CD4-positive, CD25-positive, alpha-beta regulatory T cell (primary cell): ENCODE measurements at places on chromosomes 6 and 20. TPM values are rescaled to one million over a fixed set of nuclear protein-coding genes. Genes with fewer than 3 reads are reported as not detected.
A peak's percentile ranks its signal among the peaks of the same experiment; 100 is the strongest.

- DNase-seq, result no peak
These were observed 258.4 kb upstream of the MARCKS start for GRCh38 chr6:113598786-113599185.

GRCh38 chr20:2108498-2108897, 6.9 kb downstream of the STK35 start:
- no peak for DNase-seq

GRCh38 chr6:84093441-84094435, 60.2 kb downstream of the MRAP2 start:
- no peak for DNase-seq

DNA sequence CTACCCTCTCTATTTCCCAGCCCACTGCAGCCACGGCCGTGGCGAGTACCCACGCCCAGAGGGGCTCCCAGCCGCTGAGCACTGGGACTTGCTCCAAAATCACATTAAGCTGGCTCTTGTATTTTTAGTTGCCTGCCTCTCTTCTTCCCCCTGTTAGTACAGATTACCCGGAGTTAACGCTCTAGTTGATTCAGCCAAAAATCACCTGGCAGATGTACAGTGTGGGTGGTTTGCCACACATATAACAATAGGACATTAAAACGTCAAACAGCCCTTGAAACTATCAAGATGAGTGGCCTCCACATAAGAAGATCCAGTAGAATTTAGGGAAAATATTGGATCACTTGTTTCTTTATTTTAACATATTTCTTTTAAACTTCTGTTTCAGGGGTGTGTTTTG, 268.8 kb upstream of the PRDM1 start:
- DNase-seq, result no peak

DNA sequence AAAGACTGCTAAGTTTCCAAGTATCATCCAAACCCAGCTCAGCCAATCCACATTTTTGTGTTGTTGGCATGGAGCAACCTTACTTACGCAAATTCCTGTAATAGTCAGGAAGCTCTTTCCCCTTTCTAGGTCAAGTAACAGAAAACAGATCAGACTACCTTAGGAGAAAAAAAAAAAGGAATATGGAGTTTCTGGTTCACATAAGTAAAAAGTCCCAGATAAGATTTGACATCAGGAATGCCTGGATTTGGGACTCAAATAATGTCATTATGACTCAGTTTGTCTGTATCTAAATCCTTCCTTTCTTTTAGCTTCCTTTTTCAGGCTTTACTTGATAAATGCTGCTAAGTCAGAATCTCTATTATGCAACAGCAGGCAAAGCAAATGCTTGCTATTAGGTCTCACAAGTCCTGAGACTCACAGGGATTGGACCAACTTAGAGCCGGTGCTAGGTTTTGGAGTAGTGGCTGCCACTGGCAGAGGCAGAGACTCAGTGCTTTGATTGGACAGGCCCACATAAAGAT, 44.5 kb downstream of the NCOA7 start:
- DNase-seq, result no peak

- DNase-seq, result no peak
These were observed 51.2 kb upstream of the GPR31 start for GRCh38 chr6:167208819-167209576.

- no peak for DNase-seq
These were observed 629.7 kb upstream of the IMPG1 start for GRCh38 chr6:76702187-76702586.

DNA sequence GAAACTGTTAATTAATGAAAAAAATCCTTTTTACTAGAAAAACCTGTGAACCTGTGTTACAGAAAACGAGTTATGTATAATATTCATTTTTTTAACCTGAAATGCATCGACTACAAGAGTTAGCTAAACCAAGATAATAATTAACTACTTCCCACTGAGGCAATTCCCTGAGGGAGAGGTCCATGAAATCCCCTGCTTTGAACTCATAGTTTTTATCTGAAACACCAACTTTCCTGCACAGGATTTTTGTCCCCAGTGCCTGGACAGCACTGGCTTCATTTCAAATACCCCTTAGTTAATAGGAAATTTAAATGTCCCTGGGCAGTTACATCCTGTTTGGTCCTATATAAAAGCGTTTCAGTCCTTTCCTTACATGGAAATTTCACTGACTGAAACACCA, at the start of gene OR14J1:
TSS of gene OR14J1 (plus strand) at position 386 of the 400 bp plus-strand sequence. CDS start 4,989 bp downstream, outside the sequence.
- DNase-seq, result no peak

- no peak for DNase-seq
These were observed 39.0 kb downstream of the ADGRF4 start for GRCh38 chr6:47737406-47737805.

- DNase-seq, result no peak
These were observed 113.9 kb downstream of the SLC22A3 start for GRCh38 chr6:160462116-160462515.

- DNase-seq, result no peak
These were observed 519.2 kb upstream of the MAP3K7 start for GRCh38 chr6:91106083-91106482.

- DNase-seq, result no peak
These were observed 98.0 kb downstream of the EPB41L2 start for GRCh38 chr6:130964808-130965604.

DNA sequence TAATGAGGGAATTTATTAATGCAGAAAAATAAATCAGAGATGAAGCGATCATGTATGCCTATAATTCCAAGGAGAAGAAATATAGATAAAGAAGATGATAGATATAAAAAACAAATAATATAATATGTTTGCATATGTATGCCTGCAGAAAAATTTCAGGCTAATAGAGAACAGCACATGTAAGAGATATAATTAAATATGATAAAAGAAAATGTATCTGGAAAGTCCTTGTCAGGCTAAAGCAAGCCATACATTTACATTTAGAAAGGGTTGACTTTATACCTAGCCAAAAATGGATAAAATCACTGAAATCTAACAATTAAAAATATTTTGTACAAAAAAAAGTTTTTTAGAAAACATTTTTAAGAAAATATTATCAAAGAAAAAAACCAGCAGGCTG, 454.1 kb downstream of the C6orf118 start:
- DNase-seq, result no peak

DNA sequence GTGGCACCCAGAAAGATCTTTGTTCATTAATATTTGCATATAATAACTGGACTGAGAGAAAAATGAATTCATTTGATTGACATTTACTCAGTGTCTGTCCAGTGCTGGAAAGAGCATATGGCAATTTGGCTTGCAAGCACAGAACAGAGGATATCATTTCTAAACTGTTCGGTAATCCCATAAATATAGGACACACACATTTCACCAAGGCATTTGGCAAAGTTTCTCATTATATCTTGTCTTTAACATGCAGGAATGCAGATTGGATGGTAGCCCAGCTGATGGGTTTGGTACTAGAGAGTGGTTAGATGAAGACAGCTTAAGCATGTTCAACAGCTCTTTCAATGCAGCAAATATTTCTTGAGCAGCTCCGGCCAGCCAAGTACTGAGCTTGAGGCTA, 259.2 kb downstream of the PRKN start:
- no peak for DNase-seq

DNA sequence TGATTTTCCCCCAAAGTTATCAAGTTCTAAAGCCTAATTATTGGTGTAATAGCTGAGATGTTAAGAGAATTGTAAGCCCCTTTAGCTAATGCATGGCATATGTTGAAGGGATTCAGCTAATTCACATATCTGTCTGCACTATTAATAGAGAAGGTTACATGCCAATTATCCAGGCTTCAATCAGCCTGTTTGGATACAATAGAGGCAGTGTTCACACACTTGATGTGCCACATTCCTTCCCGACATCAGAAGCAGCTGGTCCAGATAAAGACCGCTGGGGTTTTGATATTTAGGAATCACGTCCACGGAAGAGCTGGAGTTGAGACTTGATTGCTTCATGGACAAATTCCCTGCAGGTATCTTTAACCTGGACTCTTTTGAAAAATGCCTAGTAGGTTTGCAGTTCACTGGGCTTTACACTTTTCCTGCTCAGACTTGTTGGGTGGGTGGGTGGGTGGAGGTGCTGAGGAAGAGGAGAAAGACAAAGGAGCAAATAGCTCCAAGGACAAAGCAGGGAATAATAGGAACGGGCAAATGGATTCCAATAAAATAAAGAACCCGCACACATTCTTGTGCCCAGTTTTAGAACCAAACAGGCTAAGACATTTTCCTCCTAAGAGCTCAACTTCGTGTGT, 142.6 kb upstream of the ZNF217 start:
- DNase-seq, result no peak

DNA sequence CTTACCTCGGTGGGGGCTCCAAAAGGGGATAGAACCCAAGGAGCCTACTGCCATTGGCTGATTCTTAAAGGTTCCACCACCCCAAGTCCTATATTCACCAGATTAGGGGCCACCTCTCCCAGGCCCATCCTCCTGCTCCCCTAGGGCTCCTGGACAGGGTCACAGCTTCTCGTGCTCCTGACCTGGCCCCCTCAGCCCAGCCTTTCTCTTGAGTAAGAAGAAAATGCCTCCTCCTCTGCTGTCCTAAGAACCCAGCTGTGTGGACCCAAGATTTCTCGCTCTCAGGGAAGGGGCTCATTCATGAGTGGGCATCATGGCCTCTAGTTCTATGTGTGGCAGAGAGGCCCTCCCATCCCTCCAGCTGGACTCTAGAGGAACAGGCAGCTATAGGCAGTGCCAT, 16.6 kb downstream of the HLA-DPB1 start:
- DNase-seq, result no peak

DNA sequence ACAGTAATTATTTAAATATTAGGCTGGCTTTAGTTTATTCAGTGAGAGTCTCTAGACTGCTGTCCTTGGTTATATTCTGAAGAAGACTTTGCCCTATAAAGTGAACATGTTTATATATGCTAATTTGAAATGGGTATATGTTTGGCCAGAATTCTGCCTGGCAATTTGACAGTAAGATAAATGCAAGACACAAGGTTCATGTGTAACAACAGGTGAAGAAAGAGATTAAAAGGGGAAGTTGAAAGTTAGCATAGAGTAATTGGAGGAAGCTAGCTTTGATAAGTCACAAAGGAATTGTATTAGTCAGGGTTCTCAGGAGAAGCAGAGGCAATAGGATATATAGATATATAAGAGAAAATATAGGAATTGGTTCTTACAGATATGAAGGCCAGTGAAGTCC, 191.4 kb downstream of the CENPW start:
- no peak for DNase-seq

DNA sequence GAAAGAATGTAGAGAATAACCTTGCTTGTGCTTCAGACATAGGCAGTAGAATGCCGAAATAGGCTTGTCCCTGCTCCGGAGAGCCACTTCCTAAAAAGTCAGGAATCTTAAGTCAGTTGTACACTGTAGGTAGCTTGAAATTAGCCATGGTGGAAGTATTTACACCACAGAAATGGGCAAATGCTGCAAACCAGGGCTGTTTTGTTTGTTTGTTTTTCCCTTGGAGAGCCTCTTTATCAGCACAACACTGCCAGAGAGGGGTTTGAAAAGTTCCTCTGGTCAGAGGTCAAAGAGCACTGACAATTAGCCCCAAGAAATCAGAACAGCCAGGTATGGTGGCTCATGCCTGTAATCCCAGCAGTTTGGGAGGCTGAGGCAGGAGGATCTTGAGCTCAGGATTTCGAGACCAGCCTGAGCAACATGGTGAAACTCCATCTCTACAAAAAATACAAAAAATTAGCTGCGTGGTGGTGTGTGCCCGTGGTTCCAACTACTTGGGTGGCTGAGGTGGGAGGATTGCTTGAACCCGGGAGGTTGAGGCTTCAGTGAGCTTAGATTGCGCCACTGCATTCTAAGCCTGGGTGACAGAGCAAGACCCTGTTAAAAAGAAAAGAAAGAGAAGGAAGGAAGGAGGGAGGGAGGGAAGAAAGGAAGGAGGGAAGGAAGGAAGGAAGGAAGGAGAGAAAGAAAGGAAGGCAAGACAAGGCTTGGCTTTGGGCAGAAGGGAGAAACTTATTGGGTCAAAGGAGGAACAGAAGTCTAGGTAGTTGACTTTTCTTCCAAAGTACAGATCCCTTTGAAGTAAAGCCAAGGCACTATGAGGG, 61.0 kb upstream of the ZMYND8 start:
- no peak for DNase-seq

- no peak for DNase-seq
These were observed at the start of gene HLA-DQB2 for GRCh38 chr6:32763421-32763820. Gene HLA-DQB2, minus strand, starts transcription at chr6:32763532. Its CDS starts 62 bp downstream, at chr6:32763470.

DNA sequence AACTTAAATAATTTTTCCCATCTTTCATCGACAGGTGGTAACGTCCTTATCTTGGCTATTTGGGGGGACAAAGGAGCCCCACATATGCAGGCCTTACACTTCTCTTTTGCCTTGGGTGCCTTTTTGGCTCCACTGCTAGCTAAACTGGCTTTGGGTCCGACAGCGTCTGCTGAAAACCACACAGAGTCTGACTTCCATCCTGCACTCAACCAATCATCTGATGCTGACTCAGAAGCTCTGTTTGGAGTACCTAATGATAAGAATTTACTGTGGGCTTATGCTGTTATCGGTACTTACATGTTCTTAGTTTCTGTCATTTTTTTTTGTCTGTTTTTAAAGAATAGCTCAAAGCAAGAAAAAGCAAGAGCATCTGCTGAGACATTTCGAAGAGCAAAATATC, 178.5 kb downstream of the SLC16A10 start:
- DNase-seq, result no peak

DNA sequence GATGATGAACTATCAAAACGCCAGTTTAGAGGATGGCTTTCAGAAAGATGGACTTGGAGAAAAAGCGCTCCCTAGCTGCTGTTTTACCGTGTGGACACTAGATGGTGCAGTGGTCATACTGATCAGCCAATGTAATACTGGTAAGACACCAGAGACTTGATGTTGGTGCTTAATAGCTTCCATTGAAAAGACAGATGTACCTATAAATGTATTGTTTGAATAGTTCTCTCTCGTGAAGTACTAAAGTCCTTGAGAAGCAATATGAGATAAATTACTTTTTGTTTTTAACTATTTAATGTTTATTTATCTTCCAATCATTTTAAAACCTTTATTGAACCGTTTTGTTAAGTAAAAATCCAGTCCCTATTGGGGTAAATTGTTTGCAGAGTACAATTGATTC, 63.9 kb upstream of the FUCA2 start:
- DNase-seq, result peak; percentile 74

- DNase-seq, result no peak
These were observed 6.0 kb downstream of the SRC start for GRCh38 chr20:37351689-37352607.

DNA sequence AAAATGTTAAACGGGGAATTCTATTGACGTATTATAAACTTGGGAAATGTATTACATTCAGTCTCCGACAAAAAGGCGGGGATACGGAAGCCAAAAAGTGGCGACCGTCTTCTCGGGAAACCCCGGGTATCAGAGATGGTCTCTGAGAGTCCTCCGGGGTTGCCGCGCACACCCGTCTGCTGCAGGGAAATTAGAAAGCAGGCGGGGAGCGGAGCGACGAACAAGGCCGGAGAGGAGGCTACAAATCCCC, 1.5 kb downstream of the SALL4 start:
- no peak for DNase-seq

VTA1 gene
- 68.6 TPM for polyA plus RNA-seq

IP6K3 gene
- polyA plus RNA-seq, result not detected

EFCAB8 gene
- polyA plus RNA-seq, result not detected

VIP gene
- not detected for polyA plus RNA-seq

GPLD1 gene
- 0.99 TPM for polyA plus RNA-seq

ENPP3 gene
- polyA plus RNA-seq, result not detected

PRPH2 gene
- 0.18 TPM for polyA plus RNA-seq

NNAT gene
- polyA plus RNA-seq, result not detected

LINC00237 gene
- not detected for polyA plus RNA-seq

EDEM2 gene
- polyA plus RNA-seq, result 51.0 TPM

GSTA3 gene
- polyA plus RNA-seq, result not detected

LIN28B gene
- polyA plus RNA-seq, result not detected

CLIC5 gene
- polyA plus RNA-seq, result 0.76 TPM
